ENCODE measurements at places on chromosomes 1 and 21. TPM values are rescaled to one million over a fixed set of nuclear protein-coding genes. Genes with fewer than 3 reads are reported as not detected.

Gene MANEAL
- total RNA-seq = 0.76 TPM

Gene RIMKLA
- total RNA-seq = 0.13 TPM

Gene PTPRU
- total RNA-seq = 12.5 TPM

Gene WDR64
- under 0.01 TPM for total RNA-seq

Gene RGS8
- 0.78 TPM for total RNA-seq

Gene RIIAD1
- total RNA-seq = not detected

Gene MYOG
- total RNA-seq = not detected

Gene TAGLN2
- total RNA-seq = 286 TPM

Gene SPRR1A
- total RNA-seq = not detected

Gene G0S2
- 10.1 TPM for total RNA-seq

Gene OR2G6
- not detected for total RNA-seq

Gene RIPK4
- total RNA-seq = 6.4 TPM

Gene SPATA17
- 1.4 TPM for total RNA-seq

Gene PTGER3
- total RNA-seq = under 0.01 TPM

Gene HOOK1
- total RNA-seq = under 0.01 TPM

Gene RIMS3
- total RNA-seq = 0.52 TPM

Gene IGSF5
- total RNA-seq = 0.32 TPM

Gene DMBX1
- total RNA-seq = not detected

Gene FAM151A
- not detected for total RNA-seq

Gene RORC
- 0.39 TPM for total RNA-seq

Gene CDK18
- 0.76 TPM for total RNA-seq

Gene PRDM15
- 5.9 TPM for total RNA-seq

Gene KIRREL1
- 159 TPM for total RNA-seq

Gene LCE3E
- not detected for total RNA-seq

Gene CLCA2
- 0.78 TPM for total RNA-seq

Gene COL16A1
- 101 TPM for total RNA-seq

Gene ESPN
- under 0.01 TPM for total RNA-seq

Gene CR2
- not detected for total RNA-seq

Gene CRNN
- not detected for total RNA-seq

Gene CROCC
- 12.4 TPM for total RNA-seq

Gene CACHD1
- total RNA-seq = 17.1 TPM

Gene TCEANC2
- 4.1 TPM for total RNA-seq

Gene SPRR2B
- not detected for total RNA-seq

Gene BTBD8
- 8.8 TPM for total RNA-seq
